CD4-positive, alpha-beta T cell treated with Interleukin-12 subunit alpha and Interleukin-12 subunit beta, for 1 hour (primary cell): ENCODE measurements at places on chromosomes 2 and 18.

DNA sequence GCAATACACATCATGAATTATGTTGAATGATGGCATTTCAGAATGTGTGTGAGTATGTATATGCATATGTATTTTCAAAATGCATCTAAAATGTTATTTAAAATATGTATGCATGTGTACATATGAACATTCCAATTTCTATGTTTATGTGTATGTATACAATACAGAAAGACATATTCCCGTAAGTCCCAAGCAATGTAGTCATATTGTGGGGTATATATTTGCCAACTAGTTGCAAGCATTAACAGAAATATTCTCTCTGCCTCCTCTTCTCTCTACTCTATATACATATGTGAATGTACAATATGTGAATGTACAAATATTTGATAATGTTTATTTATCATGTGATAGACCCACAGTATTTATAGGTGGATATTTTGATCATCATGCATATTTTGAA is 345.8 kb upstream of the ZEB2 start:
- DNase-seq = no peak

- no peak for DNase-seq
Observed at GRCh38 chr18:887716-888115, 17.0 kb upstream of the ADCYAP1 start.

DNA sequence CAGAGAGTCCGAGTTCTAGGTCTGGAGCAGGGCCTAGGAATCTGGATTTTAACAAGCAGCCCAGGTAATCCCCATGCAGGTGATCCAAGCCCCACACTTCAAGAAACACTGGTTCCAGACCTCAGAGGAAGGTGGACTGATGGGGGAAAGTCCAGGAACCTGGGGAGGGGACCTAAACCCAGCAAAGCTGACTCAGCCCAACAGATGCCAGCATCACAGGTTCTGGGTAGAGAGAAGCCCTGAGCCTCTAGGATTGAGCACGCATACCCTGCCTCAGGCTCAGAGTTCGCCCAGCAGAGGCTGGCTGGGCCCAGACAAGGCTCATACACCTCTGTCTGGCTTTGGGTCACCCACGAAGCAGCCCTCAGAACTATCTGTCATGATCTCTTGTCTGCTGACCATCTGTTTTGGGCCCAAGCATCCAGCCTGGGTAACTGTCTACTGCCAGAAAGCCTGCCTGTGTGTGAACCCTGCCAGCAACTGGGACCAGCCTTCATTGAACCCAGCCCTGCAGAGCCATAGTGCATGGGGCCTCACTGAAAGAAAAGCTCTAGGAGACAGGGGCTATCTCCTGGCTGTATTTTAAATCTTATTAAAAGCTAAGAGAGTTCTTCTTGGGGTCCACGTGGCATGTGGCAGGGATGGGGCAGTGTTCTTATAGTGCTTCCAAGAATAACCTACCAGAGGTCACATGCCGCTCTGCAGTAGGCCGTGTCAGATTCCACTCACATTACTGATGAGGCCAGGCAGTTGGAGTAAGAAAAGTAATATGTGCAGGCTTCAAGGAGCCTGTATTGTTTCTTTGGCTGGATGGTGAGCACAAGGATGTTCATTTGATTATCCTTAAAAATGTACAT is 7.4 kb downstream of the TMEM127 start:
- no peak for DNase-seq

- no peak for DNase-seq
Observed at GRCh38 chr18:61852496-61852895, 40.3 kb downstream of the RNF152 start.

- no peak for DNase-seq
Observed at GRCh38 chr2:67256892-67257291, 140.2 kb upstream of the ETAA1 start.

DNA sequence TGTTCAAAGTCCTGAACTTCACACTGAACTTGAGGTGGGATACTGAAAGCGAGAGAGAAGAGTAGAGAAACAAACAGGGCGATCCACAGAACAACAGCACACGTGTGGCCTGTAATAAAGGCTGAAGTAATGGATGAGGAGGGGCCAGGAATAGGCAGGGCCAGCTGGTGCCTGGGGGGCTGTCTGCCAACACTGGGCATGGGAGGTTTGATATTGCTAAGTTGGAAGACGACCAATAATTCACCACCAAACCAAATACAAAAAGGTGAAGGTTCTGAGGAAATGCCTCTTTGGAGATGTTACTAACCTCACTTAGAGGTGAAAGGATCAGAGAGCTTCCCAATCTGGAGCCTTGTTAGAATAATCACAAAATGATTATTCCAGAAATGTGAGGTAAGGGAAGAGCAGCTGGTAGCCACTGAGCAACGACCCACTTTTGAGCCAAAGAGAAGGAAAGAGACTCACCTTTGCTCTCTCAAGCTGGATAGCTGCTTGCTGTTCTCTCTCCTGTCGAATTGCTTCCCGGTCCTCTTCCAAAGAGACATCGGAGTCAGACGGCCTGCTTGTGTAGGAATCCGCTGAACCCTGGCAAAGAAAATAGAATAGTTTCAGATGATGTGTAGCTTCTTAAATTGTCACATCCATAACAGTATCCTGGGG is 54.7 kb upstream of the ARL5A start:
- DNase-seq = no peak

GRCh38 chr18:33051407-33051806 is 278.6 kb upstream of the KLHL14 start:
- DNase-seq = no peak

GRCh38 chr18:70808481-70809056 is 519.7 kb downstream of the SOCS6 start:
- DNase-seq = no peak

DNA sequence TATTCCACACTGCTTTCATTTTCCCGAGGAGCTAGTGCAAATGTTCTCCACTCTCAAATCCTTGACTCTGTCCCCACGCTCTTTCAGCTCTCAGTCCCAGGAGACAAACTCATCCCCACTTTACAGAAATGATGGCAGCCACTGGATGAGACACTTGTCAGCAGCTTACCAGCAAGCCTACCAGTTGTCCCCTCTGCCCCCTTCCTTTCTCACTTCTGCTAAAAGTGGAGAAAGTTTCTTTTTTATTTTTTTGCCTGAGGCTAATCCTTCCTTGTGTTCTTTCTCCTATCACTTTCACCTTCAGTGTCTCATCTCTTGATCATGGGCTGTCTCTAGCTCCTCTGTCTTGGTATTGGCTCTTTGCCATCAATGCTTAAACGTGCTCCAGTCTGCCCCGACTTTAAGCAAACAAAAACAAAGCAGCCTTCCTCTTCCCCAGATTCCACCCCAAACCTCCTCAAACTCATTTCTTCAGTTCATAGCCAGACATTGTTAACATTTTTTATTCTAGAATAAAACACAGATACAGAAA is 64.5 kb downstream of the TTC32 start:
- no peak for DNase-seq

DNA sequence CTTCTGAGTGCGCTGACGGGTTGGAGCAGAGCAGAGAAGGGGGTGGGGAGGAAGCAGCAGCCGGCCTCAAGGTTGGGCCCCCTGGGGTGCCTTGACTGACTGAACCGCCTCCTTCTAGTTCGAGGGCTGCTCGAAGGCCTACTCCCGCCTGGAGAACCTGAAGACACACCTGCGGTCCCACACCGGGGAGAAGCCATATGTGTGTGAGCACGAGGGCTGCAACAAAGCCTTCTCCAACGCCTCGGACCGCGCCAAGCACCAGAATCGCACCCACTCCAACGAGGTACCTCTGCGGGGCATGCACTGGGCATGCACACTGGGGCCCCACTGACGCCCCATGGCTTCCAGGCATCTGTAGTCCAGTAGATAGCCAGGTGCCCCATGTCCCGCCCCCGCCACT is 246.9 kb downstream of the GLI2 start:
- DNase-seq = no peak

GRCh38 chr2:119702918-119703401 is 24.0 kb downstream of the TMEM177 start:
- DNase-seq = peak; percentile 68

DNA sequence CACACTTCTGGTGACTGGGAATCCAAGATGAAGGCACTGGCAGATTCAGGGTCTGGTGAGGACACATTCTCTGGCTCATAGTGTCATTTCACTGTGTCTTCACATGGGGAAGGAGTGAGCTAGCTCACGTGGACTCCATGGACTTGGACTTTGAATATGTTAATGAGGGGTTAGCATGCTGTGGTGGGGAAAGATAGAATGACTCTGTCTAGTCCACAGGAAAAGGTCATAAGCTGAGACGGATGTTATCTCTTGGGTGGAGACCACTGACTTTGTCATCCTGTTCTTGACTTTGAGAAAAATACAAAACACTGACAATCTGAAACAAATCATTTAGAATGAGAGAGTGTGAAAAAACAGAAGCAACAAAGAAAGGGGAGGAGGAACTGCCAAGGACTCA is 145.9 kb downstream of the PIK3C3 start:
- no peak for DNase-seq

- no peak for DNase-seq
Observed at GRCh38 chr18:64330161-64330560, 181.3 kb upstream of the LINC00305 start.

- no peak for DNase-seq
Observed at GRCh38 chr18:46574000-46574742, 82.8 kb downstream of the LOXHD1 start.

GRCh38 chr18:67771271-67771670 is 254.8 kb upstream of the DSEL start:
- no peak for DNase-seq

DNA sequence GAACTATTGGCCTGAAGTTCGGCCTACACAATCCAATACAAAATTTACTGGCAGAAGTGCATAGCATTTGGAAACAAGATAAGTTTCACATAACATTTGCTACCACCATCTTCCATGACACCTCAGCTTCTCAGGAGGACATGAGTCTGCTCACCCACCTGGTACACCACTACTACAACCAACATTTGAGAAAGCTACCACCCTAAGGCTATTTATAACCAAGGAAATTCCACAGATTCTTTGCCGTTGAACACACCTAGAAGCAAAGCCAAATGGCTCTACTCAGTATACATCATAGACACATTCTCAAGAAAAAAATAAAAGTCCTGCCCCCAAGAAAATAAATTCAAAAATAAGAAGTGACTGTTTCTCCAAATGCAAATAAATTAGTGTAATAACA is 145.3 kb downstream of the SPAG16 start:
- no peak for DNase-seq
